ENCODE measurements at places on chromosomes 3 and 15.
A peak's percentile ranks its signal among the peaks of the same experiment; 100 is the strongest.

GRCh38 chr15:59148153-59148833 is 43.3 kb downstream of the CCNB2 start:
- ATAC-seq, result no peak

DNA sequence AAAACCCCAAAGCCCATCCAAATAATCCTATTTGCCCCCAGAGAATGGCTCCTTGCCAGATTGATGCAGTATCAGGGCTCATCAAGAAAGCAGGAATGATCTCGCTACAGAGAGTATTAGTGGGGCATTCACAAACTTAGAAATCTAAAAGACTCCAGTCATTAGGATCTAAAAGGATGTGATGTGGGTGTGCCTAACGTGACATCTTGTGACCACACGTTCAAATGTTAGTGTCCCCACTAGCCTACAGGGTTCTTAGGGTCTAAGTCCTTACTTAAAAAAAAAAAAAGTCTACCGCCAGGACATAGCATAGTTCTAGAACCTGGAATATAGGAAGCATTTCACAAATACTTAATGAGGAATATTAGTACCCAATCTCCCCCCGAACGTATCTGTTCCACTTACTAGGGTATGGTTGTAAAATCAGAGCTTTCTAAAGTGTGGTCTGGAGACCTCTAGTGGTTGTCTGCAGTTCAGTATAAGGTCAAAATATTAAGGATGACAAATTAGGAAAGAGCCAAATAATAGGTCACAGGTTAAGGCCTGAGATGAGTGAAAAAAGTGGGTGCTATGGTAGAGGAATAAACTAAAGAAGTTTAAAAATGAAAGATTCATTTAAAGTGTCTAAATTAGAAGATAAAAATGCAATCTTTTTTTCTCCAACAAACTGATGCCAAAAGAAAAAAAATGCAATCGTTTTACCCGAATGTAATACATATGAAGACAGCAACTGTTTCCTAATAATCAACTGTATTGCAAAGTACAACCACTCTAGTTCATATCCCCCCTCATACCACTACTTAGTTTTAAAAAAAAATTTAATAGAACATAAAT is 4.2 kb upstream of the CHRM5 start:
- no peak for ATAC-seq

GRCh38 chr3:9500108-9501050 is 53.2 kb downstream of the LHFPL4 start:
- peak; percentile 65 for ATAC-seq

GRCh38 chr15:47870300-47870955 is 153.1 kb downstream of the SEMA6D start:
- no peak for ATAC-seq

GRCh38 chr3:150897592-150897991 is 7.6 kb downstream of the MINDY4B start:
- ATAC-seq, result no peak

DNA sequence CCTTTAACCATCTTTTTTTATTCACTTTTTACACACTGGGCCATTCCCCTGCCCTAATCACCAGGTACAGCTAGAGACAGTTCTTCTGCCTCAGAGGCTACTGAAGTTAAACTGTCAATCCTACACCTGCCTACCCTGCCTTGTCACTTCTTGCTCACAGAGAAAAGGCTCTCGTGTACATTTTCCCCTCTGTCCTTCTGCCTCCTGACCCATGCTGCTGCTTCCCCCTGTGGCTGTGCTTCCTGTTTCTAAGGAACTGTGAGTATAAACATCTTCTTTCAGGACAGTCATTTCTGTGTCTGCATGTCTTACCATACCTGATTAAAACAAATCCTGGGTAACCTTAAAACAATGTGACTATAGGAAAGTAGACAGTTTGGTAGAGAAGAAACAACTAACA is 236.4 kb upstream of the MRPL3 start:
- ATAC-seq, result no peak

DNA sequence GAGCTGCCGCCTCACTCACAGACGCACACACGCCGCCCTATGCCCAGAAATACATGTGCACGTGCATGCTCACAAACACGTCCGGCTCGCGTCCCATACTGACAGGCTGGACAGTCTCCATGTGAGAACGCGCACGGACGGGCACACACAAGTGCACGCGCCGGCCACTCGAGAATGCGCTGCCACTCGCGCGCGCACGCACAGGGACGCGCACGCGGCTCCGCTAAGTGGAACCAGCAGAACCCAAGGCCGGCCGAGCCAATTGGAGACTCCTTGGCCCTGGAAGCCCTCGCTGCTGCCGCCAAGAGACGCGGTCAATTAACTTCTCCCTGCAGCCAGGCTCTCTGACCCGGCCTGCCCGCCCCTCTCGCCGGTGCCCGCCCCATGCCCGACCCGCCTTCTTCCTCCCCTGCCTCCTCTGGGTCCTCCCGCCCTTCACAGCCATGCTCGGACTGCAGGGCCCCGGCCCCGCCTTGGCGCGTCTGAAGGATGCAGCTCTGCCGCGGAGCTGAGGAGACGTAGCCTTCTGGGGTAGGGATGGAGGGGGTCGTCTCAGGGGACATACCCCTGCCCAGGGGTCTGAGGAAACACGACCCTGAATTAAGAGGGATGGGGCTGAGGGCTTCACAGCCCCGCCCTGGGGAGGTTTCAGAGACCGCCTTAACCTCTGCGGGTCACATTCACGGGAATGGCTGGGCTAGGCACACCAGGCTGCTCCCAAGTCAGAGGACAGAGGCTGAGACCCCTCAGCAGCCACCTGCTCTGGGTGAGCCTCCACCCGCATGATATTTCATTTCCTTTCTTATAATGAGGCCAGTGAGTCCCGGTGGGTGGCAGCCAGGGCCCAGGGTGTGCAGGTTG is 15.0 kb downstream of the PTH1R start:
- no peak for ATAC-seq

GRCh38 chr3:116067326-116067725 is 378.0 kb downstream of the LSAMP start:
- no peak for ATAC-seq

- no peak for ATAC-seq
Observed at GRCh38 chr3:171297207-171297606, 163.0 kb downstream of the TNIK start.
